ENCODE measurements at places on chromosomes 5 and 9.

- no peak for DNase-seq
These were observed 11.0 kb downstream of the GFI1B start for GRCh38 chr9:132989414-132989996.

GRCh38 chr5:165057145-165057544, 1551.7 kb downstream of the MAT2B start:
- DNase-seq, result no peak

- no peak for DNase-seq
These were observed 197.9 kb downstream of the KCTD16 start for GRCh38 chr5:144368556-144368955.

- DNase-seq, result peak; percentile 98
These were observed 18.0 kb upstream of the STARD4 start for GRCh38 chr5:111530298-111530740.

GRCh38 chr5:176625512-176625911, 4.8 kb downstream of the SNCB start:
- no peak for DNase-seq

DNA sequence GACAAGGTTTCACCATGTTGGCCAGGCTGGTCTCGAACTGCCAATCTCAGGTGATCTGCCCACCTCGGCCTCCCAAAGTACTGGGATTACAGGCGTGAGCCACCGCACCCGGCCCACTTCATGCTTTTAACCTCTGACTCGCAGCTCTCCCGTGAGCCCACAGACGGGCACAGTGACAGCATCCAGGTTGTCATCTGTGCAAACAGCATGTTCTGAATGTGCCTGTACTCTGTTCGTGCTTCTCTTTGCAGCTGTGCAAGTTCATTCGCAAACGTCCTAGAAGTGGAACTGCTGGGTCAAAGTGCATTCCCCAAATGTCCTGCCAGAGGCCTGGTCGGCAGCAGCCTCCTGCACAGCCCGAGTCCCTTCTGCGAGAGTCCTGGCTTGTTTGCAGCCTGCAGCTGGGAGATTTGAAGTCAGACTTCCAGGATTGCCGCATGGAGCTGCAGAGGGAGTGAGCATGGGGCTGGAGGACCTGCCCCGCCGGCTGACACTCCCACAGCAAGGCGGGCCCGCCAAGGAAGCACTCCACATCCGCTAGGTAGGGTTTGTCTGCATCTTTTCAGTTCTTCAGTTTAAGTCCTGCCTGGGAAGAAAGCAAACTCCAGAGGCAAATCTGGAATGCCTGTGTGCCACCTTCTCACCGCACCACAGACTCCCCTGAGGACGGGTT, 3.4 kb downstream of the BRD3OS start:
- DNase-seq, result no peak

- no peak for DNase-seq
These were observed 113.9 kb upstream of the ADAMTSL1 start for GRCh38 chr9:18360005-18360404.

DNA sequence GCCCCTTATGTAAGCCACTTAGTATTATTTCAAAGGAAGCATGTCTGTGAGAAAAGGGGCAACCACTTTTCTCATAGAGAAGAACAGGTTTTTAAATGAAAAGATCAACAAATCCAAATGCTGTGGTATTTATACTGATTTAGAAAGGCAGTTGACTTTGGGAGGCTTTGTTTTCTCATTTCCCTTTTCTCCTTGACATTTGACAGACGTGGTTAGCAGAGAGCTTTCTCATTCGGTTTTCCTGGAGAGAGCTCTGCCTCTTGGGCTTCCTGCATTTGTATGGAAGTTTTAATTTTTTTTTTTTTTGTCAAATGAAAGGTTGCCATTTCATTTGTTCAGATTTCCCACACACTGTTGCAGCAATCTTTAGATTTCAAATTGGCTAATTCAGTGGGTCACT, 62.5 kb downstream of the EXOSC2 start:
- peak; percentile 67 for DNase-seq
